ENCODE measurements at places on chromosomes 4 and X.
A peak's percentile ranks its signal among the peaks of the same experiment; 100 is the strongest.

GRCh38 chr4:6939761-6940743 is 30.4 kb downstream of the TBC1D14 start:
- DNase-seq: no peak

GRCh38 chr4:41160012-41160789 is 54.1 kb downstream of the APBB2 start:
- DNase-seq: no peak

DNA sequence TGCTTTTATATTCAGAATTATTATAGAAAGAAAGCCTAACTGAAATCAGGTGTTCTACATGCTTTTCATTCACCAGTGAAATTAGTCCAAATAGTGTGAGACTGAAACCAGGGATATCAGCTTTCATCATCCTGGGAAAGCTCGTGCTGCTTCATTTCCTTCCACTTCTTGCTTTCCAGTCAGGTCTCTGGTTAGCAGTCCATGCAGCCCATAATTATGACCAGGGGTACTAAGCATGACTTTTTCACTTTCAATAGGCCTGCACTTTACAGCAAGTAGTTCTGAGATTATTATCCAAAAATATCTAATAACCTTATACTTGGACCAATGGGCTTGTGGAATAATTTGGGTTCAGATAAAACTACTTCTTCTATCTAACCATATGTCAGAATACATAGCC is 673.2 kb upstream of the MAGEB2 start:
- no peak for DNase-seq

GRCh38 chrX:3307881-3308280 is 38.6 kb downstream of the MXRA5 start:
- no peak for DNase-seq

- DNase-seq: no peak
Observed at GRCh38 chr4:184318852-184319251, 101.2 kb upstream of the ENPP6 start.

- no peak for DNase-seq
Observed at GRCh38 chrX:7252013-7252610, 104.2 kb upstream of the PUDP start.

DNA sequence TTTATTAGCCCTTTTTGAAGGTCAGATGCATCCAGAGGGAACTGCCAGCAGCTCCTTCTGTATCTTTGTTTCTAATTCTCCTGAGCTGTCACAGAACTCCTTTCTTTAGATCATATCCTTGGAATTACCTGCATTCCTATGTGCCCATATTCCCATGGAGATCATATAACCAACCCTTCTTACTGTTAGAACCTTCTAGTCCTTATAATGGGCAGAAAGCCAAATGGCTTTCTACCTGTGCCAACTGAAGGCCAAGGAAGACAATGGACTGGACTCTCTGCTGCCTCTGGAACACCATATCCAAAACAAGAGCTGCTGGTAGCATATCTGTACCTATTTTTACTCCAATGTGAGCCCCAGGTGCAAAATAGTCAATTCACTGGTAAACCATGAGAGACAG is 60.7 kb downstream of the TBC1D9 start:
- DNase-seq: no peak

GRCh38 chr4:6390356-6390755 is 82.1 kb downstream of the PPP2R2C start:
- no peak for DNase-seq

DNA sequence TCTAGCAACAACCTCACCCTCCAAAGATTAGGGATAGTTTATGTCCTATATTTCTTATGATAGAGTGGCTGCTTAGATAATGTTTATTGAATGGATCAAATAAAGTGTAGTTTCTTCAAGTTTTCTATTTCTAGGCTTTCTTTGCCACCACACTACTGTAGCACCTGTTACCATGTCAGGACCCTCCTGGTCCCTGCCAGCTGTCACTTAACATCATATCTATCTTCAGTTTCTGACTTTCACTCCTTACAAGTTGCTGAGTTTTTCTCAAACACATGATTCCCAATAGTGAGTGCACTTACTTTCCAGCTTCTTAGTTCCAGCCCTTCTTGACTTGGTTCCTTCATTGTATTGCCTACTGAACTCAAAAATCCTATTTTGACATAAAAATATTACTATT is 593.9 kb upstream of the PITX2 start:
- no peak for DNase-seq

DNA sequence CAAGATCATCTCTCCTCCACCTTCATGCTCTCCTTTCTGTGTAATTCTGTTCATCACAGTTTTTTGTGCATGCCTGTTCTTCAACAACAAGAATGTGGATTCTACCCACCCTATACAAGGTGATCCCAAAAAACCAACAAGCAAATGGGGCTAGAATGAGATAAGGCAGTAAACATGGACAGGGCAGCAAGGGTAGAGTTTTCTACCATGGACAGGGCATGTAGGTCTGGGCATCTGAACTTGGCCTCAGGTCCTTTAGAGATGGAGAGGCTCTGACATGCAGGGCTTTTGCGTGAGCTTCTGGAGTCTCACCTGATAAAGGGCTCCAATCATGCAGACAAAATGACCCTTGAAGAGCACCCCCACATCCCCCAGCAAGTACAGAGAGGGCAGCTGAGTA is 36.4 kb downstream of the MAP7D2 start:
- DNase-seq: no peak

DNA sequence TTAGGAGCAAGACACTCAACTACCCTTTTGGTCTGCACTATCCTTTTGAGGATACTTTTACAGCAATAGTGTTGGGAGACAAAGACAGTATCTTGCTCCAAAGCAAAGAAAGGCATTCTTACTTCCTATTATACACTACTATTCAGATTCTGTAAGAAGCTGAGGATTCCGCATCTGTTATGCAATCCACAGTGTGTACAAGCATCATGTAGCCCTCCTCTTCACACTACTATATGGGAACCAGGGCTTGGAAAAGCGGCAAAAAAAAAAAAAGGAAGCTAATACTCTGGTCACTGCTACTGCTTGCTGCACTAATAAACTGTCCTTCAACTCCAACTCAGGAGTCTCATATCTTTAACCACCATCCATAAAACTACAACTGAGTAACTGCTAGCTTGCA is 59.1 kb downstream of the FBXW7 start:
- no peak for DNase-seq

DNA sequence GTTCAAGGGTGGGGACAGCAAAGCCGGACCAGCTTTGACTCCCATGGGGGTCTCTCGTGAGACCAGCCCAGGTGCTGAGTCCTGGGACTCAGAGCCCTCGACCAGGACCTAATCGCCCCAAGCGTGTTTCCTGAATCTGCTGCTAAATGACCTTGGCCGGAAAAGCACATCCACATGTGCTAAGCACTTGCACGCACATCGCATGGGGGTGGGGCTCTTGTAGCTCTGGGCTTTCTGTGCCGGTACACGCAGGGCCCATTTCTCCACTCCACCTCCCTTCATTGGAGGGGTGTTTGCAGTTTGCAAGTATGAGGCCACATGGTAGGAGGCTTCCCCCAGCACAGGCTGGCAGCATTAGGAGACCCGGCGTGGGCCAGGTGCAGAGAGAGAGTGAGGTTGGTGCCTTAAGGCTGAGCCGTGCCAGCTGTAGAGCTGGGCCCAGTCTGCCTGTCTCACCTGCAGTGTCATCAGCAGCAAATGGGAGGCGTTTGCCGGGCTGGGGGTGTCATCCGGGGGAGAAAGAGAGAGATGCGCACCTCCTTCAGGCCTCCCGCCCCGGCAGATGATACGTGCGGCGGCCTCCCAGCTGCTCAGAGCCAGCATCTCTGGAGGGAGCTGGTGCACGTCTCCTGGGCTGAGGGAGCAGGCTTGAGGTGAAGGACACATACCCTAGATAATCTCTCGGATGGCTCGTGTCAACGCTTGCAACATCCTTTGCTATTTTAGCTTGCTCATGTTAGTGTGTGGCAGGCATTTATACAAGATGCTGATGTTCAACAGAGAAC is 45.2 kb upstream of the CLCN4 start:
- peak; percentile 74 for DNase-seq

DNA sequence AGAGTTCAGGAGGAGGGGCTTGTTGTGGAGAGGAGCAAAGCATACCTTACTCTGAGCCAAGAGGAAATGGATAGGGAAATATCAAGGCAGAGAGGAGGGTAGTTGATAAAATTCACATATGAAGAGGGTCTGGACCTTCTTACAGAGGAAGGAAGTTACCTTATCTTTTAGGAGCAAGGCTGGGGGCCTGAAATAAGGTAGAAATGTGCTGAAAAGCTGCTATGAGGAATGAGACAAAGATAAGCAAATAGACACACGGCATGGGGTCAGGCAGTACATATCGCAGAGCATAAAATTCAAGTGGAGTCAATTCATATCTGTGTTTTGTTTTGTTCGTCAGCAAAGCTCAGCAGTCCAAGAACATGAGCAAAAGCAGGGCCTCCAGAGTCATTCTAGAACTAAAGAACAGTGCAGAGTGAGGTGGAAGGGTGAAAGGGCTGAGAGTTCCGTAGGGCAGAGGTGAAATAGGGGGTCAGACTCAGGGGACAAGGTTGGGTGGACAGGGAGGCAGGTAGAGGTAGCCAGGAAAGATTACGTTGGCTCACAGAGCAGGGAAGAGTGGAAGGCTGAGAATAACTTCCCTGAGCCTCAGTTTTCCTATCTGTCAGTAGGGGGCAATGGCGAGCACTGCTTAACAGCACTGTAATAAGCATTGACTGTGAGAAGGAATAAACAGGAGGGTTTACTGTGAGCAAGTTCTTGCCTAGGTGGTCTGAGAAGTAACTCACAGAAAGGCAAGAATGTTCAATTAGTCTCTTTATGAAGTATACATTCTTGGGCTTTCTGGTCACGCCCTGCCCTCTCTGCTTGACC is 9.2 kb downstream of the VSIG4 start:
- DNase-seq: peak; percentile 20

DNA sequence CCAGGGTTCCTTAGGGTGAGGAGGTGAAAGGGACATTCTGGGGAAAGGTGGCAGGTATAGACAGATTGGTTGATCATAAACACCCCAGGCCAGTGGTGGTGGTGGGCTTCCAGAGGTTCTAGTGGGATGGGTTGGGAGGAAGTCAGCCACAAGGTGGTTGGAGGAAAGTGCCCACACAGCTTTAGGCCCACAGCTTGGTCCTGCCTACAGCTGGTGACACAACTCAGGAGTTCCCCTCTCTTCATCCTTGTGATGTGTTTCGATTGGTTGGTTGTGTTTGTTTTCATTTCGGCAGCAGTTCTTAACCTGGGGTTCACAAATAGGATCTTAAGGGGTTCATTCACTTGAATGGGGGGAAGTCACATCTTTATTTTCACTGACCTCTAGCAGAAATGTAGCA is 157.0 kb downstream of the TMEM164 start:
- no peak for DNase-seq

DNA sequence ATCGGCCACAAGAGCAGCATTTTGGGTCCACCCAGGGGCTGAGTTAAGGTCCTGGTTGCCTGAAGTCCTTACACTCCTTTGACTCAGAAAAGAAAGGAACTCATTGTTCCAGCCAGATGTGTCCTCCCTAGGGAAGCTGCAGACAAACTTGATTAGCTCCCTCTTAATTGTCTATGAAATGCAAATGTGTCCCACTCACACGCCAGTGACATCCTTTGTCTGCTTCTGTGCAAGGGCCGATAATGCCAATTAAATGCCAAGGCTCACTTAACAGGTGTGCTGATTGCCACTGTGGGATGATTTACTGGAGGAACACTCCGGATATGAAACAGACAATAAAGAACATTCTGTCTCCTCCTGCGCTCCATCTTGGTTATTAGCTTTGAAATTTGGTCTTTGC is 332.9 kb upstream of the CPEB2 start:
- no peak for DNase-seq

Data from central memory CD4-positive, alpha-beta T cell (primary cell).